Neural crest cell (in vitro differentiated cells): ENCODE measurements at places on chromosomes 3 and 15.
A peak's percentile ranks its signal among the peaks of the same experiment; 100 is the strongest.

DNA sequence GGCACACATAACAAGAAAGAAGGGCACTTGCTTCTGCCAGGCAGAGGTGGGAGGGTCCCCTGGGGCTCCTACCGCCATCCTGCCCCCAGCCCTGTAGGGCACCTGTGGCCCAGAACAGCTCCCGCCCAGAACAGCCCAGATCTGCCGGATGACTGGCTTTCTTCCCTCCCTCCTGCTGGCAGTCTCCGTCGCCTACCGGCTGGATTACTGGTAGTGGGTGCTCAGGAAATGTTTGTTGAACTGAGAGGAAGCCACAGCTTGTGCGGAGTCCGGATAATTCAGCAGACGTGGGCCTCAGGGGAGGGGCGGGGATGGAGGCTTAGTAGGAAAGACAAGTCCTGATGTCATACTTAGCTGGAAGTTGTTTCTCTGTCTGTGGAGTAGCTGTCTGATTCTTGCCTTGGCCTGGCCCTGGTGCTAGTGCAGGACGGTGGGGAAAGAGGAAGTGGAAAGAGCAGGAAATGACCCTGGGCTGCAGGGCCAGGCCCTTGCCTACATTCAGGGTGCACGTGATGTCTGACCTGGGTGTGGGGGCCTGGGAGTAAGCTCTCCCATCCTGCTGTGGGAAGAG, 6.7 kb downstream of the CCDC9B start:
- no peak overlapping the region for H3K4me3 ChIP-seq
- H3K4me1 ChIP-seq, result peaks cover 35% of the 10 kb centered on the region
- H3K27me3 ChIP-seq, result no peaks in the 10 kb centered on the region
- peak overlapping the region; percentile 85 for H3K27ac ChIP-seq
- H3K36me3 ChIP-seq, result no peaks in the 10 kb centered on the region

DNA sequence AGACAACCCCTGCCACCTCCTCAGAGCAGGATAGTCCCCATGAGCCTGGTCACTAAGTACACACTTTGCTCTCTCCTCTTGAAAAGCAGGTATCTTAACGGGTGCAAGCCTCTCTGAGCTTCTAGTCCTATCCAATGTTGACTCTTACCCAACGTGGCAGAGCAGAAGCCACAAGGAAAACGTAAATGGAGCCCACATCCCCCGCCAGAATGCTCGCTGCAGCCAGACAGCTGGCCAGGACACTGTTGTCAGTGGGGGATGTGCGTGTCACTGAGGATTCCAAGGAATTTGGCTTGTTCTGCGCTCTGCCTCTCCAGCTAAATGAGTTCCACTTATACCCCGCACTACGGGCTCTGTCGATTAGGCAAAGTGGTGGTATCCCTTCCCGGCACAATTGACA, 67.8 kb upstream of the IGF1R start:
- H3K4me1 ChIP-seq, result peaks cover 4% of the 10 kb centered on the region
- no peaks in the 10 kb centered on the region for H3K36me3 ChIP-seq
- no peak overlapping the region for H3K27ac ChIP-seq
- peaks cover 48% of the 10 kb centered on the region for H3K27me3 ChIP-seq
- no peak overlapping the region for H3K4me3 ChIP-seq

DNA sequence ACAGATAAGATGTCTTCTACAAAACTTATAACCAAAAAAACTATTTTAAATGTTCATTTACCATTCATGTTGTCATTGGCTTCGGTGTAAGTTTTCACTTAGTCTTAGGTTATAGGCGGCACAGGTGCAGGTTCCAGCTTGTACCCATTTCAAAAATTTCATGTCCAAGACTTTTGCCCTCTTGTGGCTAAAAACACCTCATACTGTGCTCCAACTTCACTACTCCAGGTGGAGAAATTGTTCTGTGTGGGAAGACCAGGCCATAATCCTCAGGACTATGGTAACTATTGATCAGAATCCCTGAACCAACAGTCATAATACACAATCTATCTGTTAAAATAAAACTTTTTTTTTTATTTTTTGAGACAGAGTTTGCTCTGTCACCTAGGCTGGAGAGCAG, 95.2 kb upstream of the ATP11B start:
- no peak for DNase-seq
- H3K27me3 ChIP-seq, result peaks cover 4% of the 10 kb centered on the region
- no peak overlapping the region for H3K4me3 ChIP-seq
- H3K27ac ChIP-seq, result no peak overlapping the region

DNA sequence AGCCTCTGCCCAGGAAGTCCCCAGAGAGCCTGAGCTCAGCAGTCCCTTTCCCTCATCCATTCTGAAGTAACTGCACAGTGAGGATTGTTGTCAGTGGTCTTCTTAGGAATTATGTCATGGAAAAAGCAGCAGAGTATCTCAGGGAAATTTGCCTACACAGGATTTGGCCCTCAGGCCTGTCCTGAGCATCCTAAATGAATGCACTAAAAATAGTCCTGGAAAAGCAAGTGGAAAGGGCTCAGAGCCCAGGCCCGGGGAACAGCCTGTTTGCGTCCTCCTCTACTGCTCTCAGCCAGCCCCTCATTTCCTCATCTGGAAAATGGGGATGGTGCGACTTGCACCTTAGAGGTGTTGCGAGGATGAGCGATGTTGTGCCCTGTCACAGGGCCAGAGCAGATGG, 21.6 kb downstream of the LYSMD4 start:
- H3K27ac ChIP-seq, result no peak overlapping the region
- H3K4me3 ChIP-seq, result no peak overlapping the region
- H3K36me3 ChIP-seq, result peaks cover 10% of the 10 kb centered on the region
- no peak for DNase-seq
- no peaks in the 10 kb centered on the region for H3K27me3 ChIP-seq
- H3K4me1 ChIP-seq, result no peaks in the 10 kb centered on the region

GRCh38 chr3:18807593-18807992, 340.7 kb upstream of the KCNH8 start:
- DNase-seq, result no peak
- H3K36me3 ChIP-seq, result peaks cover 3% of the 10 kb centered on the region
- H3K4me3 ChIP-seq, result no peak overlapping the region
- no peak overlapping the region for H3K27ac ChIP-seq
- H3K27me3 ChIP-seq, result no peaks in the 10 kb centered on the region

DNA sequence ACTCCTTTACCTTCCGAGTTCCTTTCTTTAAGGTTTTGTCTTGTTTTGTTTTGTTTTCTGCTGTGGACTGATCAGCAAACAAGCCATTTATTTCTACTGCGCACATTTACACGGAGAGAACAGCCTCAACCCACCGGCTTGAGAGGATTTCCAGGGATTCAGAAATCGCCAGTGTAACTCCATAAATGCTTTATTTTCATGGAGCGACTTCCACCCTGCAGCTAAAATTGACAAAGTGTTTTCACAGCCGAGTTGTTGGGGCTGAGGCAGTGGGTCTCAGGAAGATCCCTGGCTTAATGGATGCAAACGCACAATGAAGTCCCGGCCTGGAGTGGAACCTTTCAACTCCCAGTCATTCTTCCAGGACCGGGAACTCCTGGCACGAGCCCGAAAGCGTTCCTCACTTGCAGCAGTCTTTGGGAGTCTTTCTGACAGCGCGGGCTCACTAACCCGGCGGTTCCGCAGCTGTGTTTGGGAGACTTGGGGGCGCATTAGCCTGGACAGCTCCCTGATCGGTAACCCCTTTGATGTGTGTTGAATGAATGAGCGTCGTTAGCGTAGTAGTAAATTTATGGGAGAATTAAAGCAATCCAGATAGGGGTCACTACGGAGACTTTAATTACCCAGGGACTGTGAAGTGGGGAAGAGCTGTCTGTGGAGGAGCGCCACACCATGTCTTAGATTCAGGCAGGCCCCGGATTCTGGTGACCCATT, 785 bp upstream of the MYRIP start:
- no peaks in the 10 kb centered on the region for H3K36me3 ChIP-seq
- peak; percentile 9 for DNase-seq
- peak overlapping the region; percentile 79 for H3K27ac ChIP-seq

GRCh38 chr3:194772241-194773000, 86.7 kb downstream of the FAM43A start:
- H3K27me3 ChIP-seq, result peaks cover 26% of the 10 kb centered on the region
- DNase-seq, result no peak
- peaks cover 20% of the 10 kb centered on the region for H3K4me1 ChIP-seq
- no peak overlapping the region for H3K4me3 ChIP-seq

DNA sequence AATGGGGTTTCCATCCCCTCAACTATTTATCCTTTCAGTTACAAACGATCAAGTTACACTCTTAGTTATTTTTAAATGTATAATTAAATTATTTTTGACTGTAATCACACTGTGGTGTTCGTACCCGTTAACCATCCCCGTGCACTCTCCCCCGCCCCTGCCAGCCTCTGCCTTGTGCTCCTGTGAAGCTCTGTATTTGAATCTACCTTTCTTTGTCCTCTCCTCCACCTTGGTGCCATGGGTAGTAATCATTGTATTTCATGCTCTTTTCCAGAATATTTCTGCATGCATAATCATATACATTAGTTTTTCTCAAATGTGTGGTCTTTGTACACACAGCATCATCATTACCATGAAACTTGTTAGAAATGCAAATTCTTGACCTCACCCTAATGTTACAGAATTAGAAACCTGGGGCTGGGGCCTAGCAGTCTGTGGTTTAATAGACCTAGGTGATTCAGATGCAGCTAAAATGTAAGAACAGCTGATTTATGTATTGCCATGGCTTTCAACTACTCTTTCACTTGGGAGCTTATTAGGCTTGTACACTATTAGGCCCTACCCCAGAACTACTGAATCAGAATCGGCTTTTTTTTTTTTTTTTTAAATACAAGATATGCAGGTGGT, 91.5 kb downstream of the STT3B start:
- no peak overlapping the region for H3K4me3 ChIP-seq
- peaks cover 25% of the 10 kb centered on the region for H3K36me3 ChIP-seq
- DNase-seq, result no peak

DNA sequence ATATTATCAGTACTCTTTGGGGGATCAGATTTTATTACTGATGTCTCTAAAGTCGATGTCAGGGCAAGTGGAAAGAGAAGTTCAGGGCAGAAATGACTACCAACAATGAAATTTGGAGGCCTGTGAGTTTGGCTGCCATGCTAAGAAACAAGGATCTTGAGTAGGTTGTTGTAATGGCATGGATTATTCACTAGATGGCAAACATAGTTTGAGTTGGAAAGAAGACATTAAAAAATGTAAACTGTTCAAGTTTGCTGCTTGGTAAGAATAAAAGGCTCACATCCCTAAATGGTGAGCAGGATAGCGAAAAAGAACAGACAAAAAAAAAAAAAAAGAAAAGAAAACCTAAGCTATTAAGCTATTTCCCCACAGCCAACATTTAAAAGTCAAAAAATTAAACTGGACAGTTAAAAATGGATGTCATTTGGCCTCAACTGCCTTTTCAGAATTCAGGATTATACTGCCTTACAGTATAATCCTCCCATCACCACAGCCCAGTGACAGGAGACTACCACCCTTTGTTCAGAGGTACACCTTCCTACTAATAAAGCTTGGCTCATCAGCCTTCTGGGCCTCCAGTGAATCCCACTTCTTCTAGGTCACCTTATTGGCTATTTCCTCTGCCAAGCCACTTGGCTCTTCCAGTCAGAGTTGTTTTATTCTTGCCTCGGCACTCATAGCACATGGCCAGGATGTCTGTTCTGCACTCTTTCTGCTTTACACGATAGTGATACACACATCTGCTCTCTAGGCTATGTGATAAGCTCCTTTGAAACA, 163.7 kb downstream of the PLD1 start:
- H3K4me1 ChIP-seq, result peaks cover 5% of the 10 kb centered on the region
- no peaks in the 10 kb centered on the region for H3K36me3 ChIP-seq
- no peak overlapping the region for H3K27ac ChIP-seq

DNA sequence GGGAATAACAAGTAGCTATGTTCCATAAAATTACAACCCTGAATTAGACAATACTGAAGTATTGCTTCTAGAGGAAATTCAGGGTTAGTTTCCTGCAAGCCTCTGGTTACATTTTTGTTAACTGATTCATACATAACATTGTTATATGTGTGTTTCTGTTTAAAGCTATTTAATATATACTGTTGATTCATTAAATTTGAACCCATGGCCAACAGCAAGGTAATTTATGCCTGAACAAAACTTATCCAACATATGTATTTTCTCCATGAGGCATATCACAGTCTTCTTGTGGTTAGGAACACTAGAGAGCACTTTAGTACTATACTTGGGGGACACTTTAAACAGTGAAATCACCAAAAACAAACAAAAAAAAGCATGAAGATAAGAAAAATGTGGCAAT, 47.7 kb upstream of the PTX3 start:
- peaks cover 41% of the 10 kb centered on the region for H3K4me1 ChIP-seq
- no peak overlapping the region for H3K4me3 ChIP-seq
- no peaks in the 10 kb centered on the region for H3K27me3 ChIP-seq
- peaks cover 14% of the 10 kb centered on the region for H3K36me3 ChIP-seq

GRCh38 chr15:60871152-60871551, 357.9 kb downstream of the RORA start:
- H3K4me1 ChIP-seq, result no peaks in the 10 kb centered on the region
- no peak overlapping the region for H3K27ac ChIP-seq
- H3K36me3 ChIP-seq, result no peaks in the 10 kb centered on the region

DNA sequence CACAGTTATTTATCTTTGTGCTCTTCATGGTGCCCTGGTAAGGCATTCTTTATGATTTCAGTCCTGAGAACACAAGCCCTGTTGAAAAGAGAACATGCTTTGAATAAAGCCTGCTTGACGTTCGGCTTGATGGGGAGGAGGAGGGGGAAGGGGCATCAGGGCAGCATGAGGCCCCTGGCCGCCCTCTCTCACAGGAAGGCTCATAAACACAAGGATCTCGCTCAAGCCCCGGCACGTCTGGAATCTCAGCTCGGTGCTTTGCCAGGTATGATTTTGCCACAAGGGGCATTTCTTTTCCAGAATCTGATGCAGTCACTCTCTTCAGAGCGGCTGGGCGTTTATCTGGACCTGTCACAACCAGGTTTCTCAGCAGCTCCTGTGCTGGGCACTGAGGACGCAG, 129.4 kb downstream of the DNAJB8 start:
- peaks cover 21% of the 10 kb centered on the region for H3K27me3 ChIP-seq
- no peak overlapping the region for H3K27ac ChIP-seq
- DNase-seq, result no peak
- H3K4me3 ChIP-seq, result peak overlapping the region; percentile 17
- peaks cover 3% of the 10 kb centered on the region for H3K36me3 ChIP-seq

DNA sequence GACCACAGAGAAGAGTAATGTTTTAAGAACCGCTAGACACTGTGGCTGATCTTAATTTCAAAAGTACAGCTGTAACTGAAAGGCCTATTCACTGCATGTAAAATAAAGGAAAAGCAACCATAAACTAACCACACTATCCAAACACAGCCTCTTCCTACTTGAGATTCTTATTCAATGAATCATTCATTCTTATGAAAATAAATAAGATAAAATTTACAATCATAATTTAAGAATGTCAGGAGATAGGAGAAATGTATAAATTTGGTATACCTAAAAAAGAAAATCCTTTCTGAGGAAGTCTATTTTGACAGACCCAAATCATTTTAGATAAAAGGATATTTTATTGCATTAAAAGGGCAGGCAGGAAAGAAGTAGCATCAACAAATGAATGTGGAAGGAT, 533.5 kb upstream of the ZNF385D start:
- H3K27ac ChIP-seq, result no peak overlapping the region
- H3K27me3 ChIP-seq, result no peaks in the 10 kb centered on the region
- DNase-seq, result no peak
- no peak overlapping the region for H3K4me3 ChIP-seq

- no peaks in the 10 kb centered on the region for H3K4me1 ChIP-seq
- H3K27ac ChIP-seq, result no peak overlapping the region
- no peaks in the 10 kb centered on the region for H3K36me3 ChIP-seq
- no peak overlapping the region for H3K4me3 ChIP-seq
- H3K27me3 ChIP-seq, result no peaks in the 10 kb centered on the region
Measured at GRCh38 chr3:17261627-17262369, 377.0 kb downstream of the PLCL2 start.

GRCh38 chr3:170431054-170431453, 12.4 kb downstream of the CLDN11 start:
- DNase-seq, result no peak
- no peaks in the 10 kb centered on the region for H3K27me3 ChIP-seq
- H3K4me3 ChIP-seq, result no peak overlapping the region
- H3K36me3 ChIP-seq, result no peaks in the 10 kb centered on the region
- peaks cover 26% of the 10 kb centered on the region for H3K4me1 ChIP-seq
- H3K27ac ChIP-seq, result no peak overlapping the region
